ENCODE measurements at places on chromosomes 11 and 22. TPM values are rescaled to one million over a fixed set of nuclear protein-coding genes. Genes with fewer than 3 reads are reported as not detected.

DNA sequence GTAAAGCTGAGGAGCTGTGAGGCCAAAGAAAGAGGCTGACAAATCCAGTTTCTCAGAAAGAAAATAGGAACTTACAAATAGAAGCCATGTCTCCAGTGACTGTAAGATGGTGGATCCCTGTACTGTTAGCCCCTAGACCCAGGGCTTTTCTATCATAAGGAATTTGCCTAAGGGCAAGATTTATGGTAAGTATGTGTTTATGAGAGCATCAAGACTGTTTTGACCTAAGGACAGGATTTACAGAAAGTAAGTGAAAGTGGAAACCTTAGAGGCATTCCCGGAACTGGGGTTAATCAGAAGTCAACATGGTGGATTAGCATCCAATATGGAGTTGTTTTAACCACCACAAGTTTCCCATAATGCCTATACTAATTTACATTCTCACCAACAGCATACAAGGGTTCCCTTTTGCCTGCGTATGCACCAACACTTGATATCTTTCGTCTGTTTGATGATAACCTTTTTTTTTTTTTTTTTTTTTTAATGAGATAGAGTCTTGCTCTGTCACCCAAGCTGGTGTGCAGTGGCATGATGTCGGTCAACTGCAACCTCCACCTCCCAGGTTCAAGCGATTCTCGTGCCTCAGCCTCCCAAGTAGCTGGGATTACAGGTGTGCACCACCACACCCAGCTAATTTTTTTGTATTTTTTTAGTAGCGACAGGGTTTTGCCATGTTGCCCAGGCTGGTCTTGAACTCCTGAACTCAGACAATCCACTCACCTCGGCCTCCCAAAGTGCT lies 40.2 kb downstream of the BIRC2 start:
- DNase-seq: no peak

- no peak for DNase-seq
These were observed 29.7 kb downstream of the NFRKB start for GRCh38 chr11:129865701-129866100.

DNA sequence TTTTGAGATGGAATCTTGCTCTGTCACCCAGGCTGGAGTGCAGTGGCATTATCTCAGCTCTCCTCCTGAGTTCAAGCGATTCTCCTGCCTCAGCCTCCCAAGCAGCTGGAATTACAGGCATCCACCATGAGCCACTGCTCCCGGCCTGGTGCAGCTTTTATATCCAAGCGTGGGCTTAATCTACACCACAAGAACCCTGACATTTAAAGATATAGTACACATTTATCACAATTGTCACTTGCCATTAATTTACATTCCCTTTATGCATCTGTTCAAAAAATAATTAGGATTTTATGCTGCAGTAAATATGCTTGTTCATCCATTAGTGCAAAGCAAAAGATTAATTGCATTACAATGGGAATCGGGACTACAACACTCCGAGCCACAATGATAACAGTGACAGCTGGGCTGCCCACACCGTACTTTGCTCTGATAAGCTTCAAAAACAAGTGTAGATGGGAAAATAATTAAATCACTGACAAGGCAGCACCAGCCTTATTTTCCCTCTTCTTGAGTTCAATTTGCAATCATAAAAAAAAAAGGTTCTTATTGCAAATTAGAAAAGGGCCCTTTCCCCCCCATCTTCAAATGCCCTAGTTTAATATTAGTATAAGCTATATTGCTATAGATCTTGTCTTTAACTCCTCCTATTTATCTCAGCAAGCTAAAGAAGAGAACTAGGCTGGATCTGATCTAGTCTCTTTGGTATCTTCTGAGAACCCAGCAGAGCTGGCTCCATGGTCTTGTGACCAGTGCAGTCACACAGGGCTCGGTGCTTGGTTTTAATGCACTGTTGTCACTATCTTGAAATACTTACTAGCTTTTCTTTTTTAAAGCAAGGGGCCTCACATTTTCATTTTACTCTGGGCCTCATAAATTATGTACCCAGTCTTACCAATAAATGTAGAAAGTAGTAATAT lies 206.2 kb upstream of the LRRC4C start:
- DNase-seq: peak; percentile 22

DNA sequence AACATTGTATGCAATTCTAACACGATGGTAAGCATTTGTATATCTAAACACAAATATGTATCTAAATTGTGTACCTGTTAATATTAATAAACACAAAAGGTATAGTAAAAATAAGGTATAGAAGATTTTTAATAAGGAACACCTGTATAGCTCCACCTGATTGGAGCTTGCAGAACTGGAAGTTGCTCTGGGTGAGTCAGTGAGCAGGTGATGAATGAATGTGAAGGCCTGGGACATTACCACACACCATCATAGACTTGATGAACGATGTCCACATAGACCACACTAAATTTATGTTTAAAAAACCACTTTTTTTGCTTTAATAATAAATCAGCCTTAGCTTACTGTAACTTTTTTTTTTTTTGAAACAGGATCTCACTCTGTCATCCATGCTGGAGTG lies 97.6 kb upstream of the CLMP start:
- DNase-seq: no peak

DNA sequence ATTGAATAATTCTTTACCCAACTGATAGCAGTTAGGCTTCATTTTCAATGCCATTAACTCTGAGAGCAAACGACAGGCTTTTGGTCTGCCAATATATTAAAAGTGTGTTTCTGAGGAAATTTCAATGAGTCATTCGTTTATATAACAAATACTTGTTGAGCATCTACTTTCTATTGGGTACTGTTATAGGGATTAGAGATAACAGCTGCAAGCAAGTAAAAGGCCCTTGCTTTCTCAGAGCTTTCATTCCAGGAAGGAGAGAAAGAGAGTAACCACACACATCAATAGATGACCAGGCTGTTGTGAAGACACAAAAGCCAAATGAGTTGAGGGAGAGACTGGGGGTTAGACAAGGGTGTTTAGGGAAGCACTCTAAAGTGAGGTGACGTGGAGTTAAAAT lies 35.7 kb downstream of the CD44 start:
- peak; percentile 84 for DNase-seq

DNA sequence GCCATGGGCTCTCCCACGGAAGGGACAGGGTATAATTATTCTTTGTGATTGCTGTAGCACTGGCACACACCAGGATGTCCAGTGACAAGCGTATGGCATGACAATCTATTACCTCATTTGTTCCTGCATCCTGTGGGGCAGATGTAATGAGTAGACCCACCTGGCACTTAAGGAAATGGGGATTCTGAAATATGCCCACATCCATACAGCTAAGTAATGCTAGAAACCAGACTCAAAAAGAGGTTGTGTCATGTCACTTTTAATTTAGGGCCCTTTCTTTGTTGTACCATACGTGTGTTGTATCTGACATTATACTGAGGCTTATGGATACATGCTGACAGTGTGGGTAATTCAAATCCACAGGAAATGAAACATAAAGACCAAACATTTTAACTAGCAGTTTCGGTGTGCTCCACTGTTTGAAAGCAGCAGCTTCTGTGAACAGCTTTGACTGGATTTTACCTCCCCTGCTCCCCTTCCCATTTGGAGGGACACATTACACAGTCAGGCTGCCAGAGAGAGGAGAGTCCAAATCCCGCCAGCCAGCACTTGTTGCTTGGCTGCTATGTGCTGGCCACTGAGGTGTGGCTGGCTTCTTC lies 21.2 kb downstream of the GRAMD1B start:
- no peak for DNase-seq

GRCh38 chr22:25327018-25327755 lies 107.7 kb downstream of the CRYBB2 start:
- no peak for DNase-seq

- DNase-seq: no peak
These were observed 221.1 kb downstream of the LARGE1 start for GRCh38 chr22:33699176-33699575.

- no peak for DNase-seq
These were observed 149.7 kb upstream of the CADM1 start for GRCh38 chr11:115653926-115654325.

DNA sequence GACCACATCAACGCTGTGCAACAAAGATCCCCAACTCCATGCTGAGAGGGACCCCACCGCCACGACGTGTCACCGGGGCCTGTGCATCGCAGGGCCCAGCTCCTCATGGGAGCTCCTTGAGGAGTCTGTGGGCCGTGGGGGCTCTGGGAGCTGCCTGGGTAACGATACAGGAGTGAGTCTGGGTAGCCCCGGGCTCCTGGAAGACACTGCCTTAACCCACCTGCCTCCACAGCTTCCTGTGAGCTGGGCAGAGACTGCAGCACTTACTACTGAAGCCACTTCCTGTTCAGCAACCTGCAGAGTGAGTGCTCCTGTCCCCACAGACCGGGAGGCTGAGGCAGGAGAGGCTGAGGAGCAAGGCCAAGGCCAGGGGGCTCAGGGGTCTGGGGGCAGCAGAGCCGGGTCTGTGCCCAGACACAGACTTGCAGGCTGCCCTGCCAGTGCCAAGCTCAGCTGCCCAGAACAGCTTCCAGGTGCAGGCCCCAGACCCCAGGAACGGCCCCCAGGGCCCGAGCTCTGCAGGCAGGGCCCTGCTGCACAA lies 226.7 kb downstream of the BRD1 start:
- DNase-seq: no peak

- DNase-seq: no peak
These were observed 66.0 kb downstream of the WNT7B start for GRCh38 chr22:45910928-45911467.

DNA sequence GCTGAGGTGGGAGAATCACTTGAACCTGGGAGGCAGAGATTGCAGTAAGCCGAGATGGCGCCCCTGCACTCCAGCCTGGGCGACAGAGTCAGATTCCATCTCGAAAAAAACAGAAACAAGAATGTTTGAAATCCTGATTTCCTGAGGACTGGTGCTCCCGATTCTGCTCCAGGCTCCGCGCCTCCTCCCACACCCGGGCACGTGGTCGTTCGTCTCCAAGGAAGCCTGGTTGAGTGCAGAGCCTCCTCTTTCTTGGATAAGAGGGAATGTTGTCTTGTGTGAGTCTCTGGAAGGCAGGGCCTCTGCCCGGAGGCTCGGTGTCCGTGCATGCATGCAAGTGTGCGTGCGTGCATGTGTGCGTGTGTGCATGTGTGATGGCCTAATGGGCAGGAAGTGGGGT lies 30.1 kb downstream of the BRSK2 start:
- no peak for DNase-seq

- DNase-seq: no peak
These were observed 65.5 kb upstream of the TCF20 start for GRCh38 chr22:42335839-42336378.

- no peak for DNase-seq
These were observed 26.3 kb upstream of the SORL1-AS1 start for GRCh38 chr11:121478895-121479697.

DNA sequence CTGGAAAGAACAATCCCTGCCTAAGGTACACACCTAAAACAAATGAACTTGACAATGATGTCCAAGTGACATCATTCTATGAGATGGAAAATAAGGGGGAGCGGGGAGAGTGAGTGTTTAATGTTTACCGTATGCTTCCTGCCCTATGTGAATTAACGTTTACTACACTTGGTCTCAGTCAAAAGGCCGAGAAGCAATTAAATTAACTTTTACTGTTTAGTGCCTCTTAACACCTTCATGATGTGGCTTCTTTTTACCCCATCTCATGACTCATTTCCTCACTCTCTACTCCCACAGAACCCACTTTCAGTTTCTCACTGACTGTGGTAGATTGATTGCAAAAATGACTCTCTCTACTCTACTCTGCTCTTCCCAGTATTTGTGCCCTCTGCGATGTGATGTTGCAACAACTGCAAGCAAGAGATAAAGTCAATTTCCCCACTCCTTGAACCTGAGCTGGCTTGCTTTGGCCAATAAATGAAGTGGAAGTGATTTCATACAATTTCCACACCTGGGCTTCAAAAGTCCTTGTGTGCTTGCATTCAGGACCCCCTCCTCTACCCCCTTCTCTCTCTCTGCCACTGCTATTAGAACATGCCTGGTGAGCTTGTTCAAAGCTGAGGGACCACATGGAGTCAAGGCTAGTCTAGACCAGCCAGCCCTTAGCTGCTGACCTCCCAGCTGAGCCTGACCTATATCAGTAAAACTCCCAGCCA lies 11.6 kb upstream of the ALKBH3 start:
- DNase-seq: peak; percentile 77

DNA sequence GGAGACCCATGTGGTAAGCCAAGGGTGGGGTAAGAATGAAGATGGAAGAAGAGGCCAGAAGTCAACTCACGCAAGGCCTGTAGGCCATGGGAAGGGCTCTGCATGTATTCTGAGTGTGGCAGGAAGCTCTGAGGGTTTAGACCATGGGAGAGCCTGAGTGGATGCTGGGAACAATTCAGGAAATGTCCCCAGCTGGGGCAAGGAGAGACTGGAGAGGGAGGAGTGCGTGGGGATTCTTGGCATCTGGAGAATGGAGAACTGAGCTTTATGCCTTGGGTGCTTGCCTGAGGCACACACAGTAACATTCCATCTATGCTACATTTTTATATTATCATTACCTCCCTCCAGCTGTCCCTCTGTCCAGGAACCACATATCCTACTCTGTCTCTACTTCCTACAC lies 50.4 kb upstream of the CD82 start:
- no peak for DNase-seq

GRCh38 chr11:125376117-125376516 lies 119.9 kb downstream of the FEZ1 start:
- DNase-seq: no peak

GRCh38 chr11:128422576-128423370 lies 164.6 kb downstream of the ETS1 start:
- no peak for DNase-seq

- DNase-seq: peak; percentile 21
These were observed 130.5 kb downstream of the KIRREL3 start for GRCh38 chr11:126870021-126870420.

GRCh38 chr11:121595717-121596161 lies 143.0 kb upstream of the SORL1-AS1 start:
- peak; percentile 100 for DNase-seq

GRCh38 chr11:9538548-9538947 lies 34.9 kb upstream of the WEE1 start:
- DNase-seq: no peak

GRCh38 chr11:37574361-37574760 lies 976.3 kb upstream of the RAG2 start:
- DNase-seq: peak; percentile 79

DNA sequence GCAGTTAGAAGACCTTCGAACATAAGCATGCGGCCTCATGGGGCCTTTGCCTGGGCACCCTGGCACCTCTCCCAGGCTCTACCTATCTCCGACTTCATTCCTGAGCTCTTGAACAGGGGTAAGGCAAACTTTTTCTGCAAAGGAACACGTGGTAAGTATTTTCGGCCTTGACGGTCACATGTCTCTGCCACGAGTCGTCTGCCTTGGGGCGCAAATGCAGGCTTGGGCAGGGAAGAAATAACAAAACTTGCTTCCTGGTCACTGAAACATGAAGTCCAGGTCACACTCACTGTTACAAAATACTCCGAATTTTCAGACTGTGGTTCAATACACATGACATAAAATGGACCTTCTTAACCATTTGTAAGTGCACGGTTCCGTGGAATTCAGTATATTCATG lies 3.4 kb upstream of the ASCL2 start:
- no peak for DNase-seq

Gene HBB
- 0.22 TPM for polyA plus RNA-seq

Gene APOL5
- polyA plus RNA-seq: 0.06 TPM

Gene RABL2B
- 26.7 TPM for polyA plus RNA-seq

Gene POU2AF1
- polyA plus RNA-seq: not detected

Gene SLC22A6
- polyA plus RNA-seq: not detected

Gene GRAP2
- polyA plus RNA-seq: not detected

Gene ENTHD1
- not detected for polyA plus RNA-seq

Gene RAC2
- 10.5 TPM for polyA plus RNA-seq

Gene OR5W2
- not detected for polyA plus RNA-seq

Gene CHEK2
- 18.4 TPM for polyA plus RNA-seq

Gene TNNI2
- polyA plus RNA-seq: not detected

Gene OTOG
- polyA plus RNA-seq: not detected

Gene KRTAP5-8
- not detected for polyA plus RNA-seq

Gene BACE1-AS
- polyA plus RNA-seq: 3.9 TPM

Gene PATE4
- polyA plus RNA-seq: not detected

Gene TPBGL
- polyA plus RNA-seq: not detected
